ENCODE measurements at places on chromosomes 12 and 14. TPM values are rescaled to one million over a fixed set of nuclear protein-coding genes. Genes with fewer than 3 reads are reported as not detected.

The GNB3 gene
- not detected for total RNA-seq

The PRB3 gene
- not detected for total RNA-seq

The EMP1 gene
- total RNA-seq: 715 TPM

The MIS18BP1 gene
- 24.4 TPM for total RNA-seq

The ZC2HC1C gene
- total RNA-seq: 40.0 TPM

The MUCL1 gene
- total RNA-seq: not detected

The SERPINA5 gene
- 37.6 TPM for total RNA-seq

The DNAJC22 gene
- 43.8 TPM for total RNA-seq

The OTOGL gene
- not detected for total RNA-seq

The SDR9C7 gene
- not detected for total RNA-seq

The C14orf180 gene
- total RNA-seq: 1.1 TPM

The KRT1 gene
- total RNA-seq: not detected

The ADAM21 gene
- total RNA-seq: not detected

The EFS gene
- 2.7 TPM for total RNA-seq

The KRT86 gene
- not detected for total RNA-seq

The HOXC9 gene
- not detected for total RNA-seq

The PRB2 gene
- total RNA-seq: not detected

The KCNA1 gene
- 0.75 TPM for total RNA-seq

The SERPINA10 gene
- total RNA-seq: not detected

The FAM90A1 gene
- not detected for total RNA-seq

The NGB gene
- total RNA-seq: 0.64 TPM

The GSC gene
- total RNA-seq: not detected

The CCDC196 gene
- total RNA-seq: not detected

The GCN1 gene
- 70.0 TPM for total RNA-seq

The APAF1 gene
- 25.3 TPM for total RNA-seq

The CD163L1 gene
- total RNA-seq: 6.4 TPM

The PTPRR gene
- total RNA-seq: 31.4 TPM

The TEX22 gene
- total RNA-seq: not detected

The ALDH6A1 gene
- total RNA-seq: 29.5 TPM

The DIO2 gene
- 0.95 TPM for total RNA-seq

The SLC6A12 gene
- 1.2 TPM for total RNA-seq

The POTEG gene
- total RNA-seq: not detected

The LAG3 gene
- 1.4 TPM for total RNA-seq
